ENCODE measurements at places on chromosomes 2 and 18. TPM values are rescaled to one million over a fixed set of nuclear protein-coding genes. Genes with fewer than 3 reads are reported as not detected.

Gene DSG1
- total RNA-seq = not detected

Gene ADD2
- 2.9 TPM for total RNA-seq

Gene RND3
- 64.4 TPM for total RNA-seq

Gene CTAGE1
- not detected for total RNA-seq

Gene SLC16A14
- 0.46 TPM for total RNA-seq

Gene SIX3
- total RNA-seq = not detected

Gene CCDC93
- total RNA-seq = 18.2 TPM

Gene CDK5R2
- not detected for total RNA-seq

Gene GTF2A1L
- total RNA-seq = 1.3 TPM

Data from epithelial cell of umbilical artery (primary cell).